SIG-M5 (cell line): ENCODE measurements at places on chromosomes 4 and X.

DNA sequence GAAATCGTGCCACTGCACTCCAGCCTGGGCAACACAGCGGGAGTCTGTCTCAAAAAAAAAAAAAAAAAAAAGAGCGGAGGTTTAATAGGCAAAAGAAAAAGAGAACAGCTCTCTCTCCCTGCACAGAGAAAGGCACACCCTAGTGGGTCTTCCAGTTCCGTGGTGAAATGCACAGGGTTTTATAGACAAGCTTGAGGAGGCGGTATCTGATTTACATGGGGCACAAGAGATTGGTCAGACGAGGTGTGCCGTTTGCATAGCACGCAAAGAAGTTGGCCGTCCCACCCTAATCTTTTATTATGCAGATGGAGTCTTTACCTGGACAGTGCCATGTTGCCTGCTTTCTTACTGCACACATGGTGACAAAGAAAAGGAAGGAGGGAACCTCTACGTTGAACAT is 33.5 kb upstream of the REST start:
- DNase-seq: no peak

DNA sequence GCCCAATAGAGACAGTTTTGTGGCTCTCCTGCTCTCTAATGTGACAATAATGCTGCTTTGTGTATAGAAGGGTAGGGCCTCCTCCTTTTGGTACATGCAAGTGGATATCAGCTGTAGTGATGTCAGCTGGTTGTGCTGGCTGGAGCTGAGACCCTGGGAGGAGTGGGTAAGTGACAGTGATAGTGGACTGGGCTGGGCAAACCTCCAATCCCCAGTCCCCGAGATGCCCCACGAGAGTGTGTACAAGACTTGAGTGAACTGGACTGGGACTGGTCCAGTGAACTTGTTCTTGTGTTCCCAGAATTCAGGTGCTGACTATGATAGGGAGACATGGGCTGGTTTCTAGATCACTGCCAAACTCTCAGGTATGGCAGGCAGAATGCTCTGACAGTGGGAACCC is 583.6 kb upstream of the PCDH10 start:
- no peak for DNase-seq

GRCh38 chr4:96786306-96786705 is 946.4 kb downstream of the PDHA2 start:
- no peak for DNase-seq

DNA sequence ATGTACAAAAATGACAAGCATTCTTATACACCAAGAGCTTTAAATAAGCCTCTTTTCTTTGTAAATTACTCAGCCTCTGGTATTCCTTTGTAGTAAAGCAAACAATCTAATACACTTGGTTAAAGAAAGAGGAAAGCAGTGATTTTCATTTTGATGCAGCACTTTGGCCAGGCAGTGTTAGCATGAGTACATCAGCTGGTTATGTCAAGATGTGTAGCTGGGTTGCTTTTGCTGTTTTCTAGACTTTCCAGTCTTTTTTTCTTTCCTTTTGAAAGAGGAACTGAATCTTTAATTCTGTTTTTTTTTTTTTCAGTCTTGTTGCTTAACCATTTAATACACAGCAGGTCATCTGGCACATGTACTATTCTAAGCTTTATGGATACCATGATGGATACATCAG is 167.1 kb upstream of the AADAT start:
- DNase-seq: no peak

DNA sequence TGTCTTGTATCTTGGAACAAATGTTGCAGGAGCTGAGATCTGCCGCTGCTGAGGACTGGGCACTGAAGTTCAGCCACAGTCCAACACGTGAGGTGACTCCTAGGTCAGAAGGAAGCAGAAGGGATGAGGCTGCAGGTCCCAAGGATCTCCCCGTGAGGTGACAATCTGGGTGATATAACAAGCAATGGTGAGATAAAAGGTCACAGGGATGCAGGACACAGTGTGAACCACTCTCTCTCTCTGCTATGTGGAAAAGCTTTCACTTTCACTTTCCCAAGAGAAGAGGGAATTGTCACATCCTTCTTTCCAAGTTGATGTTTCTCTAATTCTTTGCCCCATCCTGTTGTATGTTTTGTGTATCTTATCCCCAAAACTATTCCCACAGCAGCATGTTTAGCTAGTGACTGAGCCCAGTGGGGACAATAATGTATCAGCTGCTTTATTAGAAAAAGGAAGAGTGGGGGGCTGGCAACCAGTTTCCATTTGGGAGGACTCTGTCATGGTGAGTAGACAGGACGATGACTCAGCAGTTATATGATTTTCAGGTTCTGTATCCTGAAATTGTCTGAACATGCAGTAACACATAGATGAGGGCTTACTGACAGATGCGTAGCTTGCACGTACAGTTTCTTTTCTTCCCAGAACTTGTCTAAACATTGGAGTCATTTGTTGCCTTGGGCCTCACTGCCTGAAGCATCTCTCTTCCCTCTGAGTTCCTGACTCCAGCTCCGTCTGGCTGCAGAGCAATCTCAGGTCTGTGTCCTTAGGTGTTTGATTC is 1415.8 kb upstream of the TENM3 start:
- DNase-seq: no peak

GRCh38 chr4:95417531-95417930 is 131.2 kb downstream of the UNC5C start:
- no peak for DNase-seq

DNA sequence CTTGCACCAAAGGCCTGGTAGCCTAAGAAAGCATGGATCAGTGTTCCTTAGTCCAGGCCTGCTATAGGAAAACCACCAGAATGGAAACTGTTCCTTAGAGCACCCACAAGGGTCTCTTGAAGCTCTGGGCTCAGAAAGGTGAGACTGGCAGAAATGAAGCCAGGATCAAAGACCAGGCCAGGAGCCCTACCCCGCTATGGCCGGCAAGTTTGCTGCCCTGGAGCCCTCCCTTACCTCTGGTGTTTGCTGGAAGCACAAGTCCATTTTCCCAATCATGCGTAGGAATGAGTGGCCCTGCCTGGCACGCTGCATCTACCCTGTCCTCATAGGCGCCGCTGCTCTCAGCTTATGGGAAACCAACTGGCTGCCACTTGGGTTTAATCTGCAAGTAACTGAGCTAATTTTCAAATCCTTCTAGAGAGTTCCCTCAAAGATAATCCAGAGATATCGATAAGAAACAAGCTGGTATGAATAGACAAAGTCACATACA is 37.4 kb downstream of the BCOR start:
- DNase-seq: no peak

GRCh38 chr4:126777649-126778048 is 855.1 kb upstream of the INTU start:
- no peak for DNase-seq
